ENCODE measurements at places on chromosomes 4 and X.

DNA sequence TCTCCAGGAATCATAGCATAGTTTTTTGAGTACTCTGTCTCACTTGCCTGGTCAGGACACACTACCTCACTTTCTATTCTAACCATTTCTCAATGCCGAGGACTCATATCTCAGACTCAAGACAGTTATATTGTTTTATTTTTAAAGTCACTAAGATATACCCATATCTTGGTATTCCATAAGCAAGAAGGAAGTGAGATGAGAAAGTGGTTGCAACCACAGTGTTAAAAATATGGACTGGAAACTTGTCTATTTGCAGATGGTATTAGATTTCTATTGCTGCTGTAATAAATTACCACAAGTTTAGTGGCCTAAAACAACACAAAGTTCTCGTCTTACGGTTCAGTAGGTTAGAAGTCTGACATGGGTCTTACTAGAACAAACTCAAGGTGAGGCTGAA lies 344.8 kb upstream of the MAGEB2 start:
- no peak for DNase-seq

- DNase-seq = no peak
Measured at GRCh38 chr4:159035570-159035969, 67.3 kb upstream of the RAPGEF2 start.

- peak; percentile 40 for DNase-seq
Measured at GRCh38 chrX:14039344-14039743, 9.7 kb upstream of the GEMIN8 start.

- DNase-seq = no peak
Measured at GRCh38 chr4:12579172-12579571, 905.0 kb downstream of the RAB28 start.

DNA sequence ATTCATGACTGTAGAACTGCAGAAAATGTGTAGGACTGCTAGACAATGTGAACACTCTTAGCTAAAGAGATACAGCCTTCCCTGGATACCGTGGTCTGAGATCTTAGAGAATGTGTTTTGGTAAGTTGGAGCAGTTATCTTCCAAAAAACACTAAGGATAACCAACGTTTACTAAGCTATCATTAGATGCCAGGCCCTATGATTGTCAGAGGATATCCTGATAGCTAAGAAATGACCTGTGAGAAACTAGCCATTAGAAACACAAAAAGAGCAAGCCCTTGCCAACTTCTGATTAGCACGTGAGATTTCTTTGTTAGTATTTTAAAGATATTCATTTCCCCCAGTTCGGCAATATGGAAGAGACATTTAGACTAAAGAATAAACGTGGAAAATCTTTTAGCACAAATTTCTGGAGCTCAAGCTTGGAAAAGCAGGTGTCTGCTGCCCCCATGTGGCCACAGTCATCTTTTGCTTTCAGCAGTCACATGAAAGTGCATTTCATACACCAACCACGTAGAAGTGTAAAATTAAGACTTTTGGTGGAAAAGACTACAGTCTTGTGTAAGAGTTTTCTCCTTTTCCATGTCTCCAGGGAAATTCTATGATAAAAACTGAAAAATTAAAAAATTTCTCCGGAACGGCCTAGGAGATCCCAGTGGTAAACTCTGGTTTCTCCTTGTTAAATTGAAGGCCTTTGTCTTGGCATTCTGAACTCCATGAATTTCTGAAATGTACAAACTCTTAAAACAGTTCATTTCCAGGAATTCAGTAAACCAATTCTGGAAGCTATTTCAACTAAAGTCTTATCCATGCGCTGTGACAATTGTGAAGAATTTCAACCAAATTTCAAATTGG lies 136.4 kb downstream of the ZNF674 start:
- peak; percentile 19 for DNase-seq

DNA sequence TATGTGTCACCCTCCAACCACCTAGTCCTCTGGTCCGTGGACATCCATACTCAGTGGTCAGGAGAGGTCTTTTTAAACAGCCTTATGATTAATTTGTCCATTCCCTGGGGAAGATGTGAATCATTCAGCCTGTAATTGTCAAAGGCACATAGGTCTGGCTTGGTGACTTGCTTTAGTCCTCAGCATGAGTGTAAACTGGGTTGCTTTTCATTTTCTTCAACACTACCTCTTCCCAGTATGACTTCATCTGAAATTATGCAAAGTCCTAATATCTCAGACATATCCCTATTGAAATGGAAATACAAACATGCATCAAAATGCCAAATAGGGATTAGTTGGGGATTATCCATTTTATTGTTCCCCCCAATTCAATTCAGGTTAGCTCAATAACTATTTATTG lies 208.3 kb upstream of the AMOT start:
- no peak for DNase-seq

DNA sequence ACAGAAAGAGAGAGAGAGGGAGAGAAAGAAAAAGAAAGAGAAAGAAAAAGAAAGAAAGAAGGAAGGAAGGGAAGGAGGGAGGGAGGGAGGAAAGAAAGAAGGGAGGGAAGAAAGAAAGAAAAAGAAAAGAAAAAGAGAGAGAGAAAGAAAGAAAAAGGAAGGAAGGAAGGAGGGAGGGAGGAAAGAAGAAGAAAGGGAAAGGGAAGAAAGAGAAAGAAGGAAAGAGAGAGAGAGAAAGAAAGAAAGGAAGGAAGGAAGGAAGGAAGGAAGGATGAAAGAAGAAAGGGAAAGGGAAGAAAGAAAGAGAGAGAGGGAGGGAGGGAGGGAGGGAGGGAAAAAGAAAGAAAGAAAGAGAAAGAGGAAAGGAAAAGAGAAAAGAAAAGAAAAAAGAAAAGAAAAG lies 10.8 kb downstream of the OPHN1 start:
- DNase-seq = no peak

DNA sequence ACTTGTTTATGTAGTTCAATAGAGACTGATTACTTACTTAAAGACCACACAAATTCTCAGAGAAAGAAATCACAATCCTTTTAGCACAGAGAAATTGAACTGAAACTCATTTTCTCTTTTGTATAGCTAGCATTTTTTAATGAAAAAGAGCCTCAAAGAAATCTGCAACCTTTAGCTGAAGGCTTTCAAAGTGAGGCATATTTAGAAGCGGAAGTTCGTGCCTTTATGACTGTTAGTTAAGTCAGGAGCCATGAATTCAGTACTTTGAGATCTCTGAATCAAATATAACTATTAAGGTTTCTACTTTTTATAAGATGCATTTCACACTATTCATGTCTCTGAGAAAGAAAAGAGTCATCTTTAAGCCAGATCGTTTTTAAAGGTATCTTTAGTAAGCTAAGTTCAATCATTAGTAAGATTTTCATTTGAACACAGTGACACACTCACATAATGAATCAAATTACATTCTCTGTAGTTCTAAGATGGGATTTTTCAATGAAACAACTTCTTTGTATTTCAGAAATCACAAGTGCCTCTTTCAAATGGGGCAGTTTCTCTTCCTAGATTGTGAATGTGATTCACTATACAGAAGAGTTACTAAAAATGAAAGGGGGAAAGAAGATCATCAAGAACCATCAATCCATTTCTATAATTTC lies 61.4 kb downstream of the SMARCA1 start:
- no peak for DNase-seq

DNA sequence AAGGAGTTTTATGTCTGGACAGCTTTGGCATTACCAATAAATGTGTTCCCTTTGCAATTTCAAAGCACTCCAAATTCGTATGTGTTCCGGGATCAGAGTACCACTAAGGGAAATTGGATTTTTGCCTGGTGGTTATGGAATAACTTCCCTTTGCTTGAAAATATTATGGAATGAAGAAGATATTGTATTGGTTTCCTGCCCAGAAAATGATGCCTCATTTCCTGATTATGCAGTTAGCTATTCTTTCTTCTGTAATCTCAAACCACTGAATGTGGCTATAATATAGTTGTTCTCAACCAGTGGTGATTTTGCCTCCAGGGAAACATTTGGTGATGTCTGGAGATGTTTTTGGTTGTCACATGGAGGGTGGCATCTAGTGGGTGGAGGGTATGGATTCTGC lies 142.9 kb downstream of the PCDH7 start:
- DNase-seq = no peak

DNA sequence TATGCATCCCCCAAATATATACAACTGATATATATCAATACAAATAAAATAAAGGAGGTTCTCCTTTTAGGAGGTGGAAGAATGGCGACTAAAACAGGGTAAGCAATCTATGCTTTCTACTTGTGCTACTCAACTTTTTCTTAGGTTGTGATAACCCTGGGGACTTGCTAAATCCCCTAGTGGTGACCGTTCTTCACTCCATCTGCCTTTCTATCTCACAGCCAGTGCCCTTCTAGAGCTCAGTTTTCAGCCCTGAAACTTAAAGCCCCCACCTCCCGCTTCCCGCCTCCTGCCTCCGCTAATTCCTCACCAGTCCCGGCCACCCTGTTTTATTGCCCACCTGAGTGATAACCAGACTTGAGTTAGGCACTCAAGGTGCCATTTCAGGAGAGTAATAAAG lies 15.5 kb upstream of the ESX1 start:
- DNase-seq = no peak

- no peak for DNase-seq
Measured at GRCh38 chr4:2415881-2416563, 2.4 kb downstream of the ZFYVE28 start.

DNA sequence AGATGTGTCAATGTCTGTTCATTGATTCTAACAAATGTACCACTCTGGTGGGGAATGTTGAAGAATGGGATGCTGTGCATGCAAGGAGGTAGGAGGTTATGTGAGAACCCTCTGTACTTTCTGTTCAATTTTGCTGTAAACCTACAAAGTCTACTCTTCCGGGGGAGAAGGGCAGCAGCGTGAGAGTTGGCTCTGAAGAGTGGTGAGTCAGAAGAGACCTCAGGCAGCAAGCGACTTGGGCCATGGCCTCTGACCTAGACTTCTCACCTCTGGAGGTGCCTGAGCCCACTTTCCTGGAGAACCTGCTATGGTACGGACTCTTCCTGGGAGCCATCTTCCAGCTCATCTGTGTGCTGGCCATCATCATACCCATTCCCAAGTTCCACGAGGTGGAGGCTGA lies 26.7 kb downstream of the MANBA start:
- DNase-seq = no peak

GRCh38 chr4:4395849-4396627 lies 9.1 kb downstream of the NSG1 start:
- no peak for DNase-seq

DNA sequence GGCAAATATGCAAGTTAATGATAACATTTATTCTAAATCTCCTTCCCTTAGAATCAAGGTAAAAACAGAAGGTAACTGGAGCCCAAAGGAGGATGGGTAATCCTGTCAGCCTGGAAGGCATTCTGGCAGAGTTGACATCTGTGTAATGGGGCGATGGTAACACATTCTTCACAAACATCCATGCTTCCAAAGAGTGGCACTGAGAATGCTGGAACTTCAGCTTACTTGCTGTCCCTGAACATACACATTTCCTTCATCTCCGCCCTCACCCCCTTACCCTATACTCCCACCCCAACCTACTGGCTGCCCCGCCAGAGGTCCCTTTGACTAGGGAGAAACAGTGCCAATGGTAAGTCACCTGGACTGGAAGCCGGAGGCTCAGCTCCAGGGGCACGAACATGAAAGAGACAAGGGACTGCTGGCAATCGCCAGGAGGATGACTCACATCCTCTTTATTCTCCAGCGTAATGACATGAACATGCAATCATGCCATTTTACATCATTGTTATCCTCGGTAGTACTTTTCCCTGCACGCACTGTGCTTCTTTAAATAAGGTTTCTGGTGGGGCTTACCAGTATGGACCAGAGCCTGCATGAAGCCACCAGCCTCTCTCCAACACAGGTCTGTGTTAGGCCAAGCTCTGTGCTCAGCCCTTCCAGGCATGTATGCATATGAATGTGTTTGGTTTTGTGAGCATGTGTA lies 694.2 kb upstream of the TENM3 start:
- no peak for DNase-seq

DNA sequence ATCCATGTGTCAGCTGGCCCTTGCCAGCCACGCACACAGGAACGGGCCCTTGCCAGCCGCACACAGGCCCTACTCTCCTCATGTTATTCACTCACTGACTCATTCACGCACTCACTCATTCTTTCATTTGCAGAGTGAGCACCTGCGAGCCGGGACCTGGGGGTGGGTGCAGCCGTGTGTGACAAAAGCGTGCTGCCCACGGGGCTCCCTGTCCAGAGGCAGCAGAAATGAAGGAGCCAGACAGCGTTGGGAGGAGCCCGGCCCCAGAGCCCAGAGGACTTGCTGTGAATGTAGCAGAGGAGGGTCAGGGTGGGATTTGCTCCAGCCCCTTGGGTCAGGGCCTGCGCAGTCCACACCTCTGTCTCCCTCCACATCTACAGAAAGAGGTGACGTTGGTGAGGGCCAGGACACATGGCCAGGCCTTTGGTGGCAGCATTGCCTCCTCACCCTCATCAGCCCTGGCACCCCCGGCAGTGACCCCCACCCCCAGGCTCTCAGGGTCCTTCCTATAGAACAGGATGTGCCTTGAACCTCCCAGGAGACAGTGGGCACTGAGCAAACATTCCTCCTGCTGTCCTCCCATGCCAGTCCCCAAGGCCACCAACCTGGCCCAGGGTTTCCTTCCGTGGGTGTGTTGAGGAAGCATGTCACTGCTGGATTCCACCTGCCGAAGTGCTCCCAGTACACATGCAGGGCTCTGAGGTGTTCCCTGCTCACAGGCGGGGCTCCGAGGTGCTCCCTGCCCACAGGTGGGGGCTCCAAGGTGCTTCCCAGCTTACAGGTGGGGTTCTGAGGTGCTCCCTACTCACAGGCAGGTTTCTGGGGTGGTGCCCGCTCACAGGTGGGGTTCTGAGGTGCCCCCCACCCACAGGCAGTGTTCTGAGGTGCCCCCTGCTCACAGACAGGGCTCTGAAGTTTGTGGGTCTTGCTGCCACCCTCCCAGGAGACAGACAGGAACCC lies 105.7 kb downstream of the HMX1 start:
- no peak for DNase-seq

- no peak for DNase-seq
Measured at GRCh38 chrX:2954541-2954940, 25.4 kb upstream of the ARSD start.

DNA sequence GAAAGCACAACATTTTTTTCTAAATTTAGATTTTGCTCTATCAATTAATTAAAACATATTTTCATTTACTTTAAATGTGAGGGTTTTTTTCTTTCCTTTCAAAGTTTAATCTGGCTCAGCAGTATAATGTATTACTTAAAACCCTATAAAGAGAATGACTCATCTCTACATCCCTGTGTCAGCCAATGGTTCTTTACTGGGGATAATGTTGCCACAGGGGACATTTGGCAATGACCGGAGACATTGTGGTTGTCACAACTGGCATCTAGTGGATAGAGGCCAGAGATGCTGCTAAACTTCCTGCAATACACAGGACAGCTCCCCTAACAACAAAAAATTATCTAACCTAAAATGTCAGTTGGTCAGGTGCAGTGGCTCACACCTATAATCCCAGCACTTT lies 53.8 kb downstream of the SYNPO2 start:
- DNase-seq = no peak

GRCh38 chrX:110310896-110311295 lies 7.0 kb downstream of the AMMECR1 start:
- no peak for DNase-seq

- DNase-seq = no peak
Measured at GRCh38 chr4:67355806-67356205, 189.5 kb downstream of the CENPC start.

GRCh38 chrX:81304563-81304962 lies 102.7 kb downstream of the SH3BGRL start:
- no peak for DNase-seq

- no peak for DNase-seq
Measured at GRCh38 chrX:76029385-76029784, 143.5 kb upstream of the PBDC1 start.

All from activated CD8-positive, alpha-beta memory T cell treated with anti-CD3 and anti-CD28 coated beads for 1 hour (primary cell).